Muscle of leg (tissue), 16 donors: ENCODE measurements at places on chromosomes 5 and 9.

DNA sequence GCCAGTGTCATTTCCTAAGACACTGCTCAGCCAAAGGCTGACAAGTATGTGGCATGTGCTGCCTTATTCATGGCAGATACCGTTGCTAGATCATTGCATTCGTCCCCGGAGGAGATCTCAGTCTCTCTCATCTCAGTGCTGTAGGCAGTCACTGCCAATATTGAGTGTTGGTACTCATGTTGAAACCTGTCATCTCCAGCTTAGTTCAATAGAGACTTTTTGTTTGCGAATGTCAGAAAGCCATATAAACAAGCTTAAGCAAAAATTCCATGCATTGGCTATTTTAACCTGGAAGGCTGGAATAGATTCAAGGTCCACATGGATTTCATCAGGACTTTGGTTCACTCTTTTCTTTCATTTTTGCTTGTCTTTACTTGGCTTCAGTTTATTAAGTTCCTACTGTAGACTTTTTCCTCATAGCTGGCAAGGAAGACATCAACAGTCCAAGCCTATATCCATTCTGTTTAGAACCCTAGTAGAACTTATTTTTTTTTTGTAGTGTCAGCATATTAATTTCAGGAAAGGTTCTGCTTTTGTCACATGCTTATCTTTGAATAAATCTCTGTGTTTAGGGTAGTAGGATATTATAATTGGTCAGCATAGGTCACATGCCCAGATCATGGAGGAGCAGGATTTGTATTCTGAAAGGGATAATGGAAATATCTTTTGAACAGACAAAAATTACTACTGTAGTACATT, 66.8 kb downstream of the FCHO2 start:
- DNase-seq, result peak; percentile 14

DNA sequence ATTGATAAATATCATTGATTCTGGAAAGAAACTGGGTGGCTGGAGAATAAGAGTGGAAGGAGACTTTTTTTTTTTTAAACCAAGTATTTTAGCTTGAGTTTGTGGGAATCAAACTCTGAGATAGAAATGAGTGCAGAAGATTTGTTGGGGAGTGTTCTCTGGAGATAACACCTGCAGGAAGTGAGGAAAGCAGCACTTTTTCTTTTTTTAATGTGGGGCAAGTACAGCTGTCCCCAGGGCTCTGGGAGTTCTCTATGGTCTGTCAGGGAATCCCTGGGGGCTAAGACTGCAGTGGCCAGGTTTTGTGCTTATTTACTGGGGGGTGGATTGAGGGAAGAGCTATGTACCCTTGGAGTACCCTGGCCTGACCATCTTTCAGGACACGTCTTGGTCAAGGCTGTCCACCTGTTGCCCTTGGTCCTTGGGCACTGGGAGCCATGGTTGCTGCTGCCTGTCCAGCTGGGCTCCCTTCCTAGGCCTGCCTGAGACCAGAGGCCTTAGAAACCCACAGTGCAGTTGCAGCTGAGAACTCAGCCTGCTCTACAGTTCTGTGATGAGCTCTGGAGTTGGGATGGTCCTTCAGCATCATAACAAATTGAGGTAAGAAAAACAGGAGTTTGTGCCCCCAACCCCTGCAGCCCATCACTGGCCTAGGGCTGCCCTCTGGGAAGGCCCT, 85.8 kb downstream of the PHAX start:
- DNase-seq, result peak; percentile 23

DNA sequence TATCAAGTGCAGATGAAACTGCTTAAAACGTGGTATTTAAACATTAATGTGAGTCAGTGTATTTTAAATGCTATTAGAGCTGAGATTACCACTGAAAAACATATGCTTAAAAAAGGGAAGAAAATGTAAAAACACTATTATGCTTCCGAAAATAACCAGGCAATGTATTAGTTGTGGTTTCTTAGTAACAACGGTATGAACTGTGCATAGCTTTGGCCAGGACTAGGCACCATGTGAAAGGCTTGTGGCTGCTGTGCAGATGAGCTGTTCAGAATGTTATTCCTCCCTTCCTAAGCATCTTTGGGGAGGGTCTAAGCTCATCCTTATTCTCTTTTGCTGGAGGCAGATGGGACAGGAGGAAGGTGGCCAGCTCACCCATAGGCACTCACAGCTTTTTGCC, 84.9 kb downstream of the NTRK2 start:
- DNase-seq, result peak; percentile 84

DNA sequence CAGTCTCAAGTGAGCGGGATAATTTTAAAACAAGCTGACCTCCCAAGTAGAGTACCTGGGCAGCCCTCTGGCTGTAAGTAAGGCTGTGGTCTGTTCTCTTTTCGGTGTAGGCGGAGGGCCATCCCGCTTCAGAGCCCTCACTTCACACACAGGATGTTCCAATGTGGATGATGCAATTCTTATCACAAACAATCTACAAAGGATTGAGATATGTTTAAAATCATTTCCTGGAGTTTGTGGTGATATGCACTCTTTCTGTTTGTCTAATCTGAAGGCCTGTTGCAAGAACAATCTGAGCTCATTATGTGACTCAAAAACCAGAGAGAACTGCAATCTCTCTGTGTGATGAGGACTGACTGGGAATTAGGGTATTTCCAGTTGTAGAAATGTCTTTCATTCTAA, 42.5 kb downstream of the ITGA2 start:
- DNase-seq, result no peak

GRCh38 chr5:175750511-175750931, 92.7 kb downstream of the HRH2 start:
- no peak for DNase-seq

DNA sequence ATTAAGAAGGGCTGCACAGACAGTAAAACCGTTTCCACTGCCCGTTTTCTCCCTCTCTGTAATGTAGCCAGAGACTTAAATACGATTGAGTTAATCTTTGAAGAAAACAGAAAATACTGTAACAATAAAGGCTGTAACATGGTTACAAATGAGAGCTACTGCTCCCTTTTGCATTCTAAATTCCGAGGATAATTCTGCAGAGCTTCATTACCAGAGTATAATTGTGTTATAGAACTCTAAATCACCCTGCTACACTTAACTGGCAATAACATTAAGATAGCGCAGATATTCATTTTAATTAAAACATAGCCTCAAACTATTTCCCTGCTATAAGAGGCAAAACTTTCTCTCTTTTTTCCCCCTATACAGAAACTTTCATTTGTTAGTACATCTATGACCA, 283.7 kb upstream of the BRINP1 start:
- no peak for DNase-seq

DNA sequence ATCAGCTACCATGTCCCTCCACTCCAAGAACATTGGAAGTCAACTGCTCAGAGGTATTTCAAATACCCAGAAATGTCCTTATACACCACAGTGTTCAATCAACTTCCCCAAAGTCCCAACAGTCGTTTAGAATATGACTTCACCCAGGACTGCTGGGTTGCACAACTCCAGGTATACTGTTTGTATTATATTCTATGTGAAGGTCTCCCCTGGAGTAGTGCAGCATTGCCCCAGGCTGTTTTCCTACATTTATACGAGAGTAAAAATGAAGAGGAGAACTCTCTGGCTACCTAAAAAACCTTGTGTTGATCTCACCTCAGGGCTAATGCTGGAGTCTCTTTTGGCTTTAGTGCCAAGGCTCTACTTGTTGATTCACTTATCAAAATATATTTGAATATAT, 183.6 kb upstream of the MAP3K1 start:
- DNase-seq, result no peak

DNA sequence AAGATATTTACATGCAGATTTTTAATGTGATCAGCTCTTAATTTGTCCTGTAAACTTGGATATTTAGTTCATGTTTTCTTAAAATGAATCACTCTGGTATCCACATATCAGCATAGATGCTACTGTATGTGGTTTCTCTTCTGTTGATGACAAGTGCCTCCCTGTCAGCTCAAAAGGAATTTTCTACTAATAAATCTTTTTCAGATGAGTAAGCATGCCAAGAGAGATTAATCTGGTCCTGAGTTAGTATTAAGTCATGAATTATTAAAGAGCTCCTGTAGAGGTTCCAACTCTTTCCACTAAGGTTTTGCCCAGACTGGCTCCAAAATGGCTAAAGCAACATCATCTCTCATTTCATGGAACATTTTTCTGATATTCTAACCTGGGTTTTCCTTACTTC, 129.2 kb downstream of the GOLPH3 start:
- DNase-seq, result peak; percentile 81

DNA sequence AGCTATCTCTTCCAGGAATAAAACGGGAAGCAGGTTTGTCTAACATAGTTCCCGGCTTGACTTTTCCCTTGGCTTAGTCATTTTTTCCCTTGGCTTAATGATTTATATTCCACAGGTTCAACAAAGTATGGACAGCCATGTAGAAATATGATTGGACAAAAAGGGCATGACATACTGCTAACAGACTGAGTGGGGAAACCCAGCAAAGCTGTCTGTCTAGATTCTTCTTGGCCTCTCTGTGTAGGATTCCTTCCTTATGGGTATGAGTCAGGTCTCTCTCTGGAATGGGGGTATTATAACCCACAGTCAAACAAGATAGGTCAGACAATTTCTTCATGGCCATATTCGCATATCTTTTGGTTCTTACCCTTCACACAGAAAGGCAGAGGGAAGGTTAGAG, 5.7 kb upstream of the MTAP start:
- no peak for DNase-seq

DNA sequence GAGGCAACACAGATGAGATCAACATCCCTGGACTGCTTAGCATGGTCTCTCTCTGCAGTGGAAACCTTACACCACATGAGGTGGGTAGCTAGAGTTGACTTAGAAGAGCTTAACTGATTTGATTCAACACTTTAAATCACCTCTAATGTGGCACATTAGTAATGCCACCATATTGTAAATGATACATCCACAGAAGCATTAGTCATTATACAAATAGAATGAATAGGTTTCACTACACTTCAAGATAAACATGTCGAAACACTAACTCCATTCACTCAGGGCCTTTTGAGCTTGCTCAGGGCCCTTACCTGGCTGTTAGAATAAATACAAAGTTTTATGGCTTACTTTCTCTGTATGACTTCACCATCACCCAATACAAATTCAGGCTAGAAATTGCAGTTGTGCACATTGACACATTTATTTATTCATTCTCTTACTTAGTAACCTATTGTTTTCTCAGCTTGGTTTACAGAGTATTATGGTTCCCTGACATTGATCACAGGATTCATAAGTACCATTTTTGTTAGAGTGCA, 9.3 kb upstream of the SMAD5 start:
- no peak for DNase-seq

GRCh38 chr9:113309204-113309813, 6.1 kb upstream of the RNF183 start:
- DNase-seq, result peak; percentile 55

GRCh38 chr9:113317777-113318176, 14.6 kb upstream of the RNF183 start:
- peak; percentile 36 for DNase-seq

GRCh38 chr9:137705443-137705863, 86.6 kb downstream of the EHMT1 start:
- DNase-seq, result no peak

DNA sequence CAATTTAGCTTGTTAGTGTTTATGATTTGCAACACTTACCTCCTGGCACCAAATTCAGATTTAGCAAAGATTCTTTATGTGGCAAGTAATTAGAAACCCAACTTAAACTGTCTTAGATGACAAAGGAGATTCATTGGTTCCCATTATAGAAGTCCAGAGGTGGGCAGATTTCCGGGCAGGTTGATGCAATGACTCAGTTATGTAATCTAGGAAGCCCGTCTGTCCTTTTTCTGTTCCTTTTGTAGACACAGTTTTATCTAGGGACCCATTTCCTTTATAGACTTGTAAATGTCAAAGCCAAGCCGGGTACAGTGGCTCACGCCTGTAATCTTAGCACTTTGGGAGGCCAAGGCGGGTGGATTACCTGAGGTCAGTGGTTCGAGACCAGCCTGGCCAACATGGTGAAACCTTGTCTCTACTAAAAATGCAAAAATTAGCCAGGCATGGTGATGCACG, 20.3 kb upstream of the ANKRD33B start:
- no peak for DNase-seq

DNA sequence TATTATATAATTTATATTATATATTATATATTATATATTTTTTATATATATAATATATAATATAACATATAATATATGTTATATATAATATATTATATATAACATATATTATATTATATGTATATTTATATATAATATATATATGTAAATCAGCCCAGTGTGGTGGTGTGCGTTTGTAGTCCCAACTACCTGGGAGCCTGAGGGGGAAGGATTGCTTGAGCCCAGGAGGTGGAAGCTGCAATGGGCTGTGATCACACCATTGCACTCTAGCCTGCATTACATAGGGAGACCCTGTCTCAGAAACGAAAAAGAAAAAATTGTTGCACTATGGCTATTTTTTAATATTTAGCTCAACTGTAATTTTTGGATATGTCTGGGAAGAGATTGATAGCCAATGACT, 52.4 kb downstream of the NSD1 start:
- DNase-seq, result no peak

DNA sequence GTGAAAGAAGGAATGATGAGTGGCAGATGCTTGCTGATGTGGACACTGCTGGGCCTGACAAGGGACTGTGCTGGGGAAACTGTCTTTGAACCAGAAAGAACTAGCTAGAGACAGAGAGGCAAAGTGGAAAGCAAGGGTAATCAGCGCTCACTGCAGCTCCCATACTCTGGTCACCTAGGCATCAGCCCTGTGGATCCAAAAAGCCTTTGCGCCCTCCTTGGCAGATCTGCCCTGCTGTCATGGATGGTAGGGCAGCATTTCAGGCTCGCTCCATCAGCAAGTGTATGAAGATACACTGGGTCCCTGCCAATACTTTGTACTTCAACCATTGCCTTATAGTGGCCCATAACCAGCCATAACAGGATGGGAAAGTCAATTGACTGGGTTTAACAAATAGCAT, 6.6 kb upstream of the ALDH1B1 start:
- DNase-seq, result no peak

DNA sequence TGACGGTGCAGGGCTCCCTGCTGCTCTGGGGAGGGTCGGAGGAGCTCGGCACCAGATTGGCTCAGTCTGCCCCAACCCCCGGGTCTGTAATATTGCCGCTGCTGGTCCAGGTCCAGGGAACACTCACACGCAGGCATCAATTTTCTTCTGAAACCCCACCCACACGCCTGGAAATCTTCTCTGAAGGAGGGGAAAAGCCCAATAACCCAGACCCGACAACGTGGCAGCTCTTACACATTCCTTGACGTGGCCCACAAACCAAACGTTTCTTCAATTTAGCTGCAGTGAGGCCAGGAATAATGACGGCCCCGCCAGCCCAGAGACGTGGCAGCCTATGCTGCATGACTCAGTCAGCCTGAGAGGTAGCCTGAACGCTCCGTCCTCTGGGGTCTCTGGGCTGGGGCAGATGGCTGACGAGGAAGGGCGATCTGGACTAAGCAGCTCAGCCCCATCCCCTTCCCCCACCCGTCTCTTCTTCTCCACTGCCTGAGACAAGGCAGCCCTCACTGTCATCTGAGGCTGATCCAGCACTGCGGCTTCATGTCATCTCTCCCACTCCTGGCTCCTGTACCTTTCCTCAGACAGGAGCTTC, 9.9 kb upstream of the SPARC start:
- DNase-seq, result peak; percentile 98

GRCh38 chr9:104921067-104921741, 6.8 kb downstream of the ABCA1 start:
- DNase-seq, result peak; percentile 32
